GM23248 (cell line): ENCODE measurements at places on chromosomes 11 and 22. TPM values are rescaled to one million over a fixed set of nuclear protein-coding genes. Genes with fewer than 3 reads are reported as not detected.

The ACRV1 gene
- polyA plus RNA-seq = 0.10 and 0.22 TPM in 2 replicates

The HORMAD2 gene
- not detected in 2 replicates for polyA plus RNA-seq

The NPAS4 gene
- not detected in 2 replicates for polyA plus RNA-seq

The CD3D gene
- polyA plus RNA-seq = not detected in 2 replicates

The APOA5 gene
- polyA plus RNA-seq = not detected in 2 replicates

The OR51B5 gene
- not detected in 2 replicates for polyA plus RNA-seq

The FGF4 gene
- not detected in 2 replicates for polyA plus RNA-seq

The B4GALNT4 gene
- polyA plus RNA-seq = 1.9 and 2.3 TPM in 2 replicates

The C22orf39 gene
- polyA plus RNA-seq = 21.3 and 22.8 TPM in 2 replicates

The EHF gene
- polyA plus RNA-seq = not detected in 2 replicates

DNA sequence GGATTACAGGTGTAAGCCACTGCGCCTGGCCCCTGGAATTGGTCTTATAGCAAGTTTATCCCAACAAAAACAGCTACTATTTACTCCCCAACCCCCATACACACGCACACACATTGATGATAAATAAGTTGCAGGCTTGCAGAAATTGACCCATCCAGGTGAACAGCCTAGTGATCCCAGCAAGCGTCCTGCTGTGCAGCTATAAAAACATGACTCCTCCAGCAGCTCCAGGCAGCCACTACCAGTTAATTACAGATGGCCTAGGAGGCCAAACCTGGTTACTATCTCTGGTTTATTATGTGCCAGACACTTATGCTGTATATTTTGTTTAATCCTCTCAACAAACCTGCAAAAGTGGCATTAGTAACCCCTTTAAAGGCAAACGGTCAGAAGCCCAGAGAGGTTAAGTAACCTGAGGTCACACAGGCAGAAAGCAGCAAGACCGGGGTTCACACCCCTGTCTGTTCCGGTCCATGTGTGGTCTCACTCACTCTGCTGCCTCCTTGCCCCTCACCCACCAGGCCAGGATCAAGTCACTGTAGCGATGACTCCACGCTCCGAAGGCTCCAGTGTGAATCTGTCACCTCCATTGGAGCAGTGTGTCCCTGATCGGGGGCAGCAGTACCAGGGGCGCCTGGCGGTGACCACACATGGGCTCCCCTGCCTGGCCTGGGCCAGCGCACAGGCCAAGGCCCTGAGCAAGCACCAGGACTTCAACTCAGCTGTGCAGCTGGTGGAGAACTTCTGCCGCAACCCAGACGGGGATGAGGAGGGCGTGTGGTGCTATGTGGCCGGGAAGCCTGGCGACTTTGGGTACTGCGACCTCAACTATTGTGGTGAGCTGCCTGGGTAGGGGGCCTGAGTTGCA lies 6.6 kb downstream of the F2 start:
- DNase-seq = no peak

DNA sequence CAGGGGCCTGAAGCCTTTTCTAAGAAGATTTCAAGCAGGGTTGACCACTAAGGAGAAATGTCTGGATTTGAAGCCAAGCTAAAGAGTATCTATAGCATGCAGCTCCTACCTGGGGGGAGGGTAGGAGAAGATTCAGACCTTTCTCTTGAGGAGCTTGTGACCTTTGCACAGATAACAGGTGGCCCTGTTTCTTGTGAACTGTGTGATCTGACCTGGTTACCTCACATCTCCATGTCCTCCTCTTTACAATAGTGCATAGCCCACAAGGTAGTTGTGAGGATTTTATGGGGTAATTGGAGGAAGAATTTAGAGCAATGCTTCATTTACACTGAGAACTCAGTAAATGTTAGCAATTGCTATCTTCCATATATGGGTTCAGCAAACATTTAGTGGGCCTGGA lies 310.1 kb downstream of the TMEM135 start:
- DNase-seq = no peak

DNA sequence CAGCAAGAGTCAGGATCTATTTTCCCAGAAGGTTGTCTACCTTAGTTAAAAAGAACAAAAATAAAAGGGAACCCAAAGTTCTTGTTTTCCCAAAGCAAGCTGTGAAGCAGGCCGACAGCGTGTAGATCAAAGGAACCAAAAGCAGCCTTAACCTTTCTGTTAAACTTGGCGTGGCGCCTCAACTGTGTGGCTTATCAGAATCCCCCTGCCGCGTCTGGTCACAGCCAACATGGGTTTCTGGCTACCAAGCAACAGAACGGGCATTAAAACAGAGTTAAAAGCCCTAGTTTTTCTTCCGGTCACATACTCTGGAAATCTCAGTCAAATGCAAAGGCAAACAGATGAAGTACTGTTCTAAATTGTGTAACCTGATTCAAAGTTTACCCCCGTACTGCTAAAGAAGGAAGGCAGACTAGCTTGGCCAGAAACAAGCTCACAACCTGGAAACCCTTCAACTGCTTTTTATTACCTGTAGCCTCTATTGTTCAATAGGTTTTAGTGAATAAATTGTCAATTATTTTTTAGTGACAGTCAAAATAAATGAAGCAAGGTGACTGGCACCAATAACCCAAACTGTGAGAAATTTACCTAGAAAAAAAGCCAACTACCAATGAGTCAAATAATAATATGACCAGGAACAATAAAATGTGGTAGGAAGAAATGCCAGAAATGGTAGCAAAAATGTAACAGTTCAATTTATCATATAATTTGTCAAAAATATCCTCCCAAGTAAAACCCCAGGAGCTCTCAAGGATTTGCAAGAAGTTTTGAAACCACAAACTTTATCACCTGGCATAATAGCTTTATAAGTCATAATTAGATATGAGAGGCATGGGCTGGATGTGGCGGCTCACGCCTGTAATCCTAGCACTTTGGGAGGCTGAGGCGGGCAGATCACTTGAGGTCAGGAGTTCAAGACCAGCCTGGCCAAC lies 21.4 kb downstream of the CHKA start:
- DNase-seq = no peak

- no peak for DNase-seq
Measured at GRCh38 chr11:24043842-24044241, 453.0 kb upstream of the LUZP2 start.

DNA sequence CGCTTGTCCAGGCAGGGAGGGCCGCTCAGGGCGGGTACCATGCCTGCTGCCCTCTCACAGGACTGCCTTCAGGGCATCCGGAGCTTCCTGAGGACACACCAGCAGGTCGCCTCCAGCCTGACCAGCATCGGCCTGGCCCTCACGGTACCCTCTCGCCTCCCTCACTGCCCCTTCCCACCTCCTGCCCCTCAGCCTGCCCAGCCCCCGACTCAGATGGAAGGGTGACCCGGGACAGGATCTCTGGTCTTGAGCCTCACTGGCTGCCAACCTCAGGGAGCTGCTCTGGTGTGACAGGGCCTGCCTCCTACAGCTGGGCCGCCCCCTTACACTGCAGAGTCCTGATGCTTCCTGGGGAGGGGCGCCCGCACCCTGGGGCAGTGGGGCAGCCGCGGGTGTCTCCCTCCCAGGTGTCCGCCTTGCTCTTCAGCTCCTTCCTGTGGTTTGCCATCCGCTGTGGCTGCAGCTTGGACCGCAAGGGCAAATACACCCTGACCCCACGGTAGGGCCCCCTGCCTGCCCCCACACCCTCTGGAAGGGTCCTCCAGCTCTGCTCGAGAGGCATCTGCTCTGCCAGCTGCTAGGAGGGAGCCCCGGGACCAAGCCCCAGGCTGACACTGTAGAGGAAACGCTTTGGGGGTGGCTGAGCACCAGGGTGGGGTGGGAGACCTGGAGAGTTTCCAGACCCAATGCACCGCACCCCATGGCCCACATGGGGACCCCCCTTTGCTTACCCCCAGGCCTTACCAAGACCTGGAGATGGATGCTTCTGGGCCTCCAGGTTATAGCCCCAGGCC lies 14.6 kb downstream of the TSPAN32 start:
- DNase-seq = no peak

DNA sequence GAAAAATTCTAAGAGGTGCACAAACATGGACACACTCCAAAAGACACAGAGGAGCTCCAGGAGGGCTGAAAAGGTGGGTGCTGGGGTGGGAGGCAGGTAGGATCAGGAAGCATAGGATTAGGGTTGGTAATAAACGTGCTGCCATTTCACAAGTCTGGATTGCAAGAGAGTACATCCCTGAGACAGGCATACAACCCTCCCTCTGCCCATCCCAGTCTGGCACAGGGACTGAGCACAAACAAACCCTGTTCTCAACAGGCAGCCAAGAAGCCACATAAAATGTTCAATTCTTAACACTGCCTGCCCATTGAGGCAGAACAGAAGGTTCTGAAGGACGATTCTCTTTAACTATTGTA lies 18.5 kb downstream of the SLC35F2 start:
- DNase-seq = no peak

GRCh38 chr11:119783466-119784400 lies 54.7 kb upstream of the NECTIN1 start:
- peak; percentile 64 for DNase-seq

- peak; percentile 12 for DNase-seq
Measured at GRCh38 chr11:45260071-45260470, 26.1 kb downstream of the SYT13 start.

DNA sequence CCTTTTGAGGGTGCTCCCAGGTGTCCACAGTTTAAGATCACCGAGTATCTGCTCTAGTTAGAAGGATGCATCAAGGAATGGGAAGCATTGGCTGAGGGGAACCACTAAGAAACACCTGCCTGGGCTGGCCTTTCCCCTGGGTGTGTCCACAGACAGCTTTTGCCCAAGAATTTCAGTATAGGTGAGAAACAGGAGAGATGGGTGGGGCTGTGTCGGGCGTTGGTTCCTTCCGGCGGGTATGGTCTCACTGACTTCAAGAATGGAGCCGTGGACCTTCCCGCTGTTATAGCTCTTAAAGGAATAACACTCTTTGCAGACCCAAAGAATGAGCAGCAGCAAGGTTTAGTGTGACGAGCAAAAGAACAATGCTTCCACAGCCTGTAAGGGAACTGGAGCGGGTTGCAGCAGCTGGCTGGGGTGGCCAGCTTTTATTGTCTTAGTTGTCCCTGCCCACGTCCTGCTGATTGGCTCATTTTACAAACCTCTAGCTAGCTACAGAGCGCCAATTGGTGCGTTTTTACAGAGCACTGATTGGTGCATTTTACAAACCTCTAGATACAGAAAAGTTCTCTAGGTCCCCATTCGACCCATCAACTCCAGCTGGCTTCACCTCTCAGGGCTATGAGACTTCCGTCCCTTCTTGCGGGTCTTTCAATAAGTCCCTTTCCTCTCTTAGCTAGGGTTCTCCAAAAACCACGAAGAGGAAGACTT lies 2.4 kb downstream of the FADS1 start:
- peak; percentile 37 for DNase-seq

DNA sequence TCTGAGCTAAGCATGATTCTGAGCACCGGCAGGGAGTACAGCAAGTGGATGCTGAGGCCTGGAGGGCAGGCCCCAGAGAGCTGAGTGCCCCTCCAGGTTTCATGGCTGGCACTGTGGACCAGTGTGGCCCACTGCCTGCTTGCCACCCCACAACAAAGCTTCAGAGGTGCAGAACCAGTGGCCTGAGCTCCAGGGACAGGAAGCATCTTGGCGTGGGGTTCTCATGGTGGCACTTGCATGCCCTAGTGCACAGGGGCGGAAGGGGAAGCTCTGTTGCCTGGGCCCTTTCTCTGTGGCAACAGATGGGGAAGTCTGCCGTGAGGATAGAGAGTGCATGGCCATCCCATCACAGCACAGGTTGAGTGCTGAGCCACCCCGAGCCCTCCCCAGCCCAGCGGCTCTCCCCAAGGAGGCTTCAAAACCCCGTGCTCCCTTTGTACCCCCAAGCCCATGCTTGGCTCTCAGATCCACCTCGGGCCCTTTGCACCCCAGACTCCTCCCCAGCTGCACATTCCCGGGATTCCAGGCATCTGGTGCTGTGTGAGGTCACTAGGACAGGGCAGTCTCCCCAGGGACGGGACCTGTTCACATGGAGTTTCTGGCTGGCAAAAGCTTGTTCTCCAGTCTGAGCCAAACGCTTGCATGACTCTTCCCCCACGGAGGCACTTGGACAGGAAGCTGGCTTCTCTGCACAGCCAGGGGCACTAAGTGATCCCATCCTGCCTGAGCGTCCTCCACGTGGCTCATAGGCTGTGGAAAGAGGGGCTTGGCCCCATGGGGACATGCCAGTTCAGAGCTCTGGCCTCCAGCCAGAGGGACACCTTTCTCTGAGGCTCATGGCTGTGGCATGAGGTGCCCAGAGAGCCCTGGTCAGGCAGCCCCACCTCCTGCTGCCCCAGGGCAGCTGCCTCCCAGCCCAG lies 4.2 kb downstream of the SLC25A1 start:
- DNase-seq = peak; percentile 87

DNA sequence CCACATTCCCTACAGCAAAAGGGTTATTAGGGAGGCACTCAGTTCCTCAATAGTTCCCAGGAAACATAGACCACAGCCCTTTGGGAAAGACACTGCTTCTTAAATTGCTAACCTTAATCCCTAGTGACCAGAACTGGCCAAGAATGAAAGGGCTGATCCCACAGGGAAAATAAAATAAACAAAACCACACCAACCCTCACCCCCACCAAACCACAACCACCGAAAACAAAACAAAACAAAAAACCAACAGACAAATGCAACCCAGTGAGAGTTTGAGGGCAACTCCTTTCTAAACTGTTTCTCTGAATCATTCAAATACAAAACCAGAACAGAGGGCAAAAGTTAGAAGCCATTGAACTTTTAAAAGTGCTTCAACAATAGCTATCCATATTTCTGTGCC lies 57.2 kb downstream of the NAV2 start:
- DNase-seq = peak; percentile 61

DNA sequence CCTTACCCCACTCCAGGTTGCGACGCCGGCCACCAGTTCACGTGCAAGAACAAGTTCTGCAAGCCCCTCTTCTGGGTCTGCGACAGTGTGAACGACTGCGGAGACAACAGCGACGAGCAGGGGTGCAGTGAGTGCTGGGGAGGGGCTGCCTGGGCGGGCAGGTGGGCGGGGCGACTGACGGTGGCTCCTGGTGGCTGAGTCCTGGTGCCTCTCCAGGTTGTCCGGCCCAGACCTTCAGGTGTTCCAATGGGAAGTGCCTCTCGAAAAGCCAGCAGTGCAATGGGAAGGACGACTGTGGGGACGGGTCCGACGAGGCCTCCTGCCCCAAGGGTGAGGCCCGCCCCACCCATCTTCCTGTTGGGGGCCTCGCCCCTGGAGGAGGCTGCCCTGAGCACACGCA lies 38.7 kb downstream of the ST14 start:
- DNase-seq = no peak

DNA sequence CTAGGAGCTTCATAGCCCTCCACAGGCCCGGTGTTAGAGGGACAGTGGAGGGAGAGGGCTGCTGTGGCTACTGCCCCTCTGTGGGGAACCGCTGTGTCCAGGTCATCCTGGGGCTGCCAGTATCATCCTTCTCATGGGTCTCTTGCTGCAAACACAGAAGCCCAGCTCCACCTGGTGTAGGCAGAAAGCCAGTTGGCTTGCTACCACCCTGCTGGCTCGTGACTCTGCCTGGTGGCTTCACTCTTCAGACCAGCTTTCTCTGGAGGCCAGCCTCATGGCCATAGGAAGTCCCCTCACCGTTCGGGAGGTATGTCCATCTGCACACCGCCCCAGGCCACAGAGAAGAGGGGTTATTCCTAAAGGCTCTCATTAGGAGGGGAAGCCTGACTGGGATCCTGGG lies 19.4 kb upstream of the SUSD2 start:
- no peak for DNase-seq

GRCh38 chr11:92137747-92138146 lies 86.9 kb upstream of the FAT3 start:
- DNase-seq = no peak

- no peak for DNase-seq
Measured at GRCh38 chr22:34501366-34501965, 564.5 kb upstream of the ISX start.
